Renal cortical epithelial cell (primary cell): ENCODE measurements at places on chromosomes 12 and 14. TPM values are rescaled to one million over a fixed set of nuclear protein-coding genes. Genes with fewer than 3 reads are reported as not detected.

Gene KICS2
- total RNA-seq: 6.6 and 7.1 TPM in 2 replicates

DNA sequence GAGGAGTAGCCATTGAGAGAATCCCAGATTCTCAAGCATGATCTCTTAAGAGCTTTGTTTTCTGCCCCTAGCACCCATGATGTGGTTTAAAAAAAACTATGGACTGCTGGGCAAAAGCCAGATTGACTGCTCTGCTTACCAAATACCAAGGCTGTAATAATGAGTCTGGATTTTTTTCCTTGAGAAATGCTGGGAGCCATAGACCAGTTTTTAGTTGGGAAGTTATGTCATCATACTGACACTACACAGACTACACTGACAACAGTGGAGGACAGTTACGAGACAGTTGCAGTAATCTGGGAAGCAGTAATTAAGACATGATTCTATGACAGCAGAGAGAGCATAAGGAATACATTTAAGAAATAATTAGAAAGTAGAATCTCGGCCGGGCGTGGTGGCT lies 35.8 kb downstream of the SPATA7 start:
- peak; percentile 1 for DNase-seq

DNA sequence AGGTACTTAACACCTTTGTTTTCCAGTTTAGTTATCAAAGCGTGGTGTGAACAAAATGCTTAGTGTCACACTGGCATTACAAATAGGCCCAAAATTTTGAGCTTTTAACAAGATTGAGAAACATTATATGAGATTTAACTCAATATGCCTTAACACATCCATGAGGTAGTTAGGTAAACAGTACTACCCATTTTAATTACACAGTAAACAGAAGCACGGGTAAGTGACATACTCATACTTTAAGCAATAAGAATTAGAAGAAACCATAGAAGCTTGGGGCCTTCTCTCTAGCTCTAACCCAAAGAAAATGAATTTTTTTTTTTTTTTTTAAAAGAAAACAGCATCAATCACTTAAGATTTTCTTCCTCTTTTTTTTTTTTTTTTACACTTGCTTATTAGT lies 15.5 kb upstream of the PHLDA1 start:
- DNase-seq: no peak

DNA sequence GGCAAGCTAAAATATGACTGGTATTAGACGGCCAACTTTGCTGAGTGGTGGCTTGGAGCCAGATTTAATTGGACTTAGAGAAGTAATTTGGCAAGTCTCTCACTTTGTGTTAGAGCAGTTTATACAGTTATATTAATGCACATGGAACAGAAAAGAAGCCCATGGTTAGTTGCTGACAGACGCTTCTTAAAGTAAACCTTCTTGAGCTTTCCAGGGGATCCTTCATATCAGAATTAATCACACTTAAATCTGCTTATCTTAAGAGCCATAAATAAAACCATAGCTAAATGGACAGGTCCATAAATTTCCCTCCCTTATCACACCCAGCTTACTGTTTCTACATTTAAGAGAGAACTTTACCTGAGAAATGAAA lies 9.6 kb downstream of the GSG1 start:
- DNase-seq: no peak

- DNase-seq: no peak
Observed at GRCh38 chr12:45204757-45205156, 11.1 kb upstream of the ANO6 start.

Gene GAS2L3
- 23.7 and 24.7 TPM in 2 replicates for total RNA-seq

GRCh38 chr12:1540690-1541089 lies 53.7 kb downstream of the FBXL14 start:
- DNase-seq: peak; percentile 60

DNA sequence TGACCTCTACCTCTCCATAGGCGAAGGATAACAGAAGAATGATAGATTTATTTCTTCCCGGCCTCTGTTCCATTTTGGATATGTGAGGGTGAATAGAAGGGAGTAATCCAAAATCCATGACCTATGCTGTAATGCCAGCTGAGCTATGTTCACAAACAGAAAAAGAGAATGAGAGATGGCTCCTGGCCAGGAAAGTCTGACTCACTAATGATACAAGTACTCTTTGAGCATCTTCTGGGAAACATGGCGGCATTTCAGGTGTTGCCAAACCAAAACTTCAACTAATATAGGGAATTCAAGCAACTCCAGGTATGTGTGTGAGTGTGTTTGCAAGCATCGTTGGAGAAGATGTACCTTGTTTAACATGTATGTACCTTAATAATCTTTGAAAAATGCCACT lies 55.1 kb downstream of the MED13L start:
- DNase-seq: peak; percentile 87

Gene CCDC38
- total RNA-seq: 0.10 TPM in 1 of 2 replicates, not detected in the other
